Activated CD8-positive, alpha-beta memory T cell treated with anti-CD3 and anti-CD28 coated beads for 24 hours (primary cell): ENCODE measurements at places on chromosomes 6 and 20.

GRCh38 chr6:26493258-26493657, 6.8 kb upstream of the BTN1A1 start:
- no peak for DNase-seq

DNA sequence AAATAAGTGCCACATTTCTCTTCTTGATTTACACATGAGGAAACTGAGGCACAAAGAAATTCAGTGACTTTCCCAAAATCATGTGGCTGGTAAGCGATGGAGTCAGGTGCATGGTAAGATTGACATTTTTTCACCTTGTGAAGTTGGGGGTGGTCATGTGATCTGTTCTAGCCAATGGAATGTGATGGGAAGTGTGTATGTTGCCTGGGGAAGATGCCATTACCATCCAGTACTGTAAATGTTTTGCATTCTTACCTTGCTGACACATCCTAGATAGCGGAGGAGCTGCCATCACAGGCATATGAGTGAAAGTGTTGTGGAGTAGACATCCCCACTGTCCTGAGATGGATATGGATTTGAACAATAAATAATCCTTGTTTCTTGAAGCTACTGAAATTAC, 499.6 kb upstream of the SULF2 start:
- DNase-seq = no peak

DNA sequence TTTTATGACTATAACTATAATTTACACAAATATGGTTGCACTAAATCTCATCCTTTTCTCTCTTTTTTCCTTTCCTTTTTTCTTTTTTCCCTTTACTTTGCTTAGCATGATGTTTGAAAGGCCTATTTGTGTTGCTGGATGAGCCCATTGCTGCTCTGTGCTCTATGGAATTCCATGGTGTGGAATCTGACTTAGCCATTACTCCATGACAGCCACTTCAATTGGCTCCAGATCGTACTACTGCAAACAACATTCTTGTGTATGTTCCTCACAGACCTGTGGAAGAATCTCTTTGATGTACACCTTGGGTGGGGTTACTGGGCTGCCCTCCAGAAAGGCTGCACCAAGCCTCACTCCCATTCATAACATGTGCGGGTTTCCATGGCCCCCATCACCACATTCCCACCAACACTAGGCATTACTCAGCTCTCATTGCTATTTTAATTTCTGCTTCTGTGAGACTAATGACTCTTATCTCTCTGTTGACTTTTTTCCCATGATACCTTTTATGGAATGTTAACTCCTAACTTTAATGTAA, 979.0 kb downstream of the KIF16B start:
- no peak for DNase-seq

DNA sequence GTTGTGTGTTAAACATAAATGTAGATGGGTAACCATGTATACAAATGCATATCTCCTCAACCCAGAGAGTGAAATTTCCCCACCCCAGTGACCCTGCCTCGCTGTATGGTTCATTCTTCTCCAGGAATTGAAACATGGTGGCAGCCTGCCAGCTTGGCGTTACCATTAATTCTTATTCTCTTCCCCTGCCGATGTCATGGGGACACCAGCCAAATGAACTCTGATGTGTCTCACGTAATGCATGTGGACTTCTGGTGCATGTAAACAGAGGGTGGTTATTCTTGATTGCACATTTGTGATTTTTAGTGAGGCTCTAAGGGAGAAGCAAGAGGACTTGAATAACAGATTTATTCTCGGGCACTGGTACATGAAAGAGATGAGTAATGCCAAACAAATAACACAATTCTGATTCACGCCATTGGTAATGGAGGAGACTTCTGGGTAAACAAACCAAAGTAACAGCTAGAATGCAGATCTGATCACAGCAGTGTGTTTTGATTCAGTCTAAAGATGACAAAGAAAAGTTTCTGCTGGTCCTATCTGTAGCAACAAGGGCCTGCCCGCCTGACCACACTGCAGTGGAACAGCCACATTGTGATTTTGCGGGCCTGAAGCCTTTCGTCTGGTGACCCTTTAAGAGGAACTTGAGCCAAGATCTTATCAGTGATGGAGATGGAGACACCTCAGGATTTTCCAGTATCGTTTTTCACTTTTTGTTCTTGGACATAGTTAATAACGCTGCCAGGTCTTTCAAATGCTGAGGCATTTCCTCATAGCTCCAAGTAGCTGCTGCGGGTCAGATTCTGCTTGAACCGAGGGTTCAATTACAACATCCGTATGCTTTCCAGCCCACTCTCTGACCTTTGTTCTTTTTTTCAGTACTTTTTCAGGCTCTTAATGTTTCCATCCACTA, 171.8 kb upstream of the AKAP12 start:
- peak; percentile 26 for DNase-seq

DNA sequence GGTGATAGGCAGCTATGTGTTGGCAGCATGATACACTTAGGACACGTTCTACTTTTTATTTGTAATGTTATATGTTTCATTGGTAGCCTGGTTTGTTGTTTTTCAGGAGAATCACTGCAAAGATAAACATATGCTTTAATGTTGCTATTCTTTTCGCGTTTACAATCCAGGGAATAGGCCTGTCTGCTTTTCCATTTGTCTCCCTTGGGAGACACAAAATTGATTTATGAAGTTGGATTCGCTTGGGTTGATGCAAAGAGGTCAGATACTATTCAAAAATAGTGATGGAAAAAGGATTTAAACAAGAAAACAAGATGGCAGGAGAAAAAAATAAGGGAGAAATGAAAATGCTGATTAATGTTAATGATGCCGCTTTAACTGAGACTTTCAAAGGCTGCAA, 179.5 kb upstream of the SOX4 start:
- DNase-seq = no peak

DNA sequence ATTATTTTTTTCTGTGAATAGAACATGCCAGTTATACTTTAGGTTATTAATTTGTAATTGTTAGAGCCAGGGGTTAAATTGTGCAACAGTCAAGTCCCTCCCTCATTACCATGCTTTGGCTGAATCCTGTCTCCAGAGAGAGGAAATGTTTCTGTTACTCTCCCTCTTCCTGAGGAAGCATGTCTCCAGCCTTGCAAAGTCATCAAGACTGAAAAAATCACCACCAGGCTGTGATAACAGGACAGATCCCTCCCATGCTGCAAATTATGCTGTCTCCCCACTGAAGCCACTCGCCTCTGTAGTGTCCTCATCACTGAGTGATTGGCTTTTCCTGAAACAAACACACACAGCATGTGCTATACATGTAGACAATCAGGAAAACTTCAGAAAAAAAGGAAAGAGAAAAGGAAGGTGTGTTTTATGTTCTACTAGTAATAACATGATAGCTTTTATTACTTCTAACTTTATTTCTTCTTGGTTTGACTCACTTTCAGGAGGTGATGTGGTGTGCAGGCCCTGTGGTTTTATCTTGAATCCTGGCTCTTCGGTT, 290.0 kb upstream of the JAG1 start:
- no peak for DNase-seq

DNA sequence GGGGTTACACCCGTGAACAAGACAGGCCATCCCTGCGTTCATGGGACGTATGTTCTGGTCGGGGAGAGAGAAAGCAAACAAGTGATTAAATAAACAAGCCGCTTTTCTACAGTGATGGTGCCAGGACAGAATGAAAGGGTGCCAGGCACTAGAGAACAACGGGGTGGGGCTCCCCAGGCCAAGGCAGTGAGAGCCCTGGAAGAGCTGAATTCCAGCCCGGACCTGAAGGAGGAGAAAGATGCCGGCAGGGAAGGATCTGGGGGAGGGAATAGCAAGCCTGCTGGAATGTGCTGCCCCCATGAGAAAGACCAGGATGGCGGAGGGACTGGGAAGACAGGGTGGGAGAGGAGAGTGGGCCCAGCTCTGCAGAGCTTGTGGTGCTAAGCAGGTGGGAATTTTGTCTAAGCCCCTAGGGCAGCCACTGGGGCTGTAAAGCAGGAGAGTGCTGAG, 7.5 kb downstream of the SNAI1 start:
- DNase-seq = no peak

GRCh38 chr6:7535498-7535897, 6.0 kb upstream of the DSP start:
- no peak for DNase-seq

DNA sequence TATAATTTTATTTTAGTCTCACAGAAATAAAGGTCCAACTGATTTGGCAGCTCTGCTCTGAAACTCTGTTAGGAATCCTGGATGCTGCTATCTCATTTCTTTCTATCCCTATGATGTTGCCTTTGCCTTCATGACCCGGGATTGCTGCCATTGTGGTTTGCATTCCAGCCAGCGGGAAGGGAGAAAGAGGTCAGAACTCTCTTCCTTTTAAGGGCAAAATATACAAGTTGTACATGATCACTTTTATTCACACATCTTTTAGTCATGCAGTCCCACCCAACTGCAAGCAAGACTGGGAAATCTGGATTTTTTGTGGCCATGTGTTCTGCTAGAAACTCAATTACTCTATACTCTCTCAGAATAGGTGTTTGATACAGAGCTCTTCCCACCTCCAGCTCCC, 263.1 kb upstream of the ZFP64 start:
- no peak for DNase-seq

GRCh38 chr20:51536116-51537069, 6.1 kb downstream of the NFATC2 start:
- DNase-seq = no peak

DNA sequence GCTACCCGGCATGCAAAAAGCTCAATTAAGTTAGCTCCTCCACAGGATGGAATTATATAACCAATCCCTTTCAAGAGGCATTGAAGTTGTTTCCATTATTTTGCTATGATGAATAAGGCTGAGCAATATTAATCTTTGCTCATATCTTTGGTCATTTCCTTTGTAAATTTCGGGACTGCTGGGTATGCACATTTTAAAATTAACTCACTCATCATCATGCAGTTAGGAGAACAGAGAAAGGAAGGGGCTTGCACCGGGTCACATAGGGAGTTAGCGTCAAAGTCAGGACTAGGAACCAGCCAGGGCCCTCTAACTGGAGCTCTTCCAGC, 430 bp upstream of the FAM110A start:
- DNase-seq = no peak

DNA sequence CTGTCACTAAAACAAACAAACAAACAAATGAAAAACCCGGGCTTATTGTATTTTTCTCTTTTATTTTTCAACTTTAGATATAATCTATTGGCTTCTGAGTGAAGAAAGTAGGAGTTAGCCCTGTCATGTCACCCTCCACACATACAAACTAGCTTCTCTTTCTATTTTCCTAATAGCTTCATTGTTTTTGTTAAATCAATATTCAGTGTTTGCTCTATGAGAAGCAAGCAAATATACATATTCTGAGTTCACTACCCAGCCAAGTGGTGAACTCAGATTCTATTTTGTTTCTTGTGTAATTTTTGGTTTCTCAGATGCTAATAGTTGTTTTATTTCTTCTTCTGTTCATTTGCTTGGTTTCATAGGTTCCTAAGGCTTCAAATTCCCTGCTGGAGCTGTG, 66.4 kb downstream of the SNRNP48 start:
- DNase-seq = no peak

DNA sequence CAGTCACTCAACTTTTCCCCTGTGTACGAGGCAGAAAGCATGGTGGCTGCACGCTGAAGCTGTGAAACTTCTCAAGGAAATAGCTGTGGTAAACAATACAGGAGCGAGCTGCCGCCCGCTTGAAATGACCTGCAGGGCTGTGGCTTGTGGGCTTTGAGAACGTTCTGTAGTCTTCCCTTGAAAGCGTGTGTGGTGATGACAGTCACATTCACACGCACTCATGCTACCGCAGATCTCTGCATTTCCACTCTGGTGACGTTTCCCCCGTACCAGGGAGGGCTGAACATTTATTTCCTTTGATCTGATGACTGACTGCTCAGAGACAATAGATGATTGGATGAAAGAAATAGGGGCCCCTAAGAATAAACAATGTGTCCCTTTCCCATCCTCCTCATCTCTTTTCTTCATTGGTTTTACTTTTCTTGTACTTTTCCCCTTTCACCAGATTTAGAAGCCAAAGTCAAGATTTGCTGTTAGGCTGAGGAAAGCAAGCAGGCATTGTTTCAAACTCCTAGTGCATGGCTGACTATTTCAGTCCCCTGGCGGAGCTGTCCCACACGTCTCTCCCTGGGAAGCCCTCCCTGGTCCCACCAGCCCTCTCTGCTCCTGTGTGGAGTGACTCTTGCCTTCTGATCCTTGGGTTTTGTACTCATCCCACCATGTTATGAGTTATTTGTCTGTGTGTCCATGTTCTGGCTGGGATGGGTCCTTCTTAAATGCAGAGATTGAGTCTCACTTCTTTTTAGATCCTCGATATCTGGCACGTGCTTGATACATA, 3.9 kb downstream of the SYTL3 start:
- peak; percentile 88 for DNase-seq

- no peak for DNase-seq
Measured at GRCh38 chr6:110683241-110683640, 132.0 kb downstream of the CDK19 start.

- DNase-seq = no peak
Measured at GRCh38 chr20:2859330-2860121, 13.8 kb upstream of the PTPRA start.

- no peak for DNase-seq
Measured at GRCh38 chr20:34362502-34363061, 491 bp upstream of the ITCH start.

DNA sequence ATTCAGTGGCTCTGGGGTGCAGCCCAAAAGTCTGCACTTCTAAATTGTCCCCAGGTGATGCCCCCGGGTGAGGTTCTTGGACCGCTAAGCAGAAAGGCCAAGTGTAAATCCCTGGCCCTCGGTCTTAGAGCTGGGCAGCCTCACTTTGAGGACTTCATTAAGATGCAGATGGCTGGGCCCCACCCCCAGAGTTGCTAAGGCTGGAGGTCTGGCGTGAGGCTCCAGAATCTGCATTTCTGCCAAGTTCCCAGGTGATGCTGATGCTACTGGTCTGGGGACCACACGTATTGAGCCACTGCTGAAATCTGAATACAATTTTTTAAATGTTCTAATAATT, 735 bp upstream of the SLC23A2 start:
- no peak for DNase-seq

- no peak for DNase-seq
Measured at GRCh38 chr20:54152227-54153040, 21.4 kb downstream of the CYP24A1 start.

- DNase-seq = no peak
Measured at GRCh38 chr20:5395932-5396727, 79.4 kb upstream of the PROKR2 start.

GRCh38 chr6:87718662-87719433, 16.8 kb upstream of the AKIRIN2 start:
- no peak for DNase-seq

DNA sequence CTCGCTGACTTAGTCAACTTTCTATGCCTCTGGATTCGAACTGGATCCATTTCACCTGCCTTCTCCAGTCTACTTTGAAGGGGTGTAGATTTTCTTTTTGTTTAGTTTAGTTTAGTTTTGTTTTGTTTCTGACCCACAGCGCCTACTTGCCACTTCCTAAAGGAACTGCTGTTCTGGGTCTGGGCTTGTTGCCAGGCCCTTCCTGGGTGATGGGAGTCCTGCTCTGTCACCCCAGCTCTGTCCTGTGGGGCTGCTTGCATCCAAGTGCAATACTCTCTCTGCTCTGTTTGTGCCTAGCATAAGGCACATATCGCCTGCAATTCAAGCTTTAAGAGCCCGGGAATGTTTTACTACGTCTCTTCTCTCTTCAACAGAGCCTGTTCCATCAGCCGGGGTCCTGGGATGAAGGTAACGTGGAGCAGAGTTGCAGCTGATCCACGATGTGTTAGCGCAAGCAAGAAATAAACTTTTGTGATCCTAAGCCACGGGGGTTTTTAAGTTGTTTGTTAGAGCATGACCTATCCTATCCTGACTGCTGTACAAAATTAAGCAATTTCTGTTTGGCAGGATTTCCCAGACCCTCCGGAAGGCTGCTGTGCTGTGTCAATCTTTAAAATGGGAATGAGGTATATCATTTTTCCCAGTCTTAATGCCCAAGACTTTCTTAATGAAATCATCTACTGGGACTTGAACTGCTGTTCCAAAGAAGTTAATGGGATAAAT, 30.9 kb upstream of the TAGAP start:
- DNase-seq = peak; percentile 48
